Right ventricle myocardium superior (tissue), 1 donor: ENCODE measurements at places on chromosomes 16 and 17.

DNA sequence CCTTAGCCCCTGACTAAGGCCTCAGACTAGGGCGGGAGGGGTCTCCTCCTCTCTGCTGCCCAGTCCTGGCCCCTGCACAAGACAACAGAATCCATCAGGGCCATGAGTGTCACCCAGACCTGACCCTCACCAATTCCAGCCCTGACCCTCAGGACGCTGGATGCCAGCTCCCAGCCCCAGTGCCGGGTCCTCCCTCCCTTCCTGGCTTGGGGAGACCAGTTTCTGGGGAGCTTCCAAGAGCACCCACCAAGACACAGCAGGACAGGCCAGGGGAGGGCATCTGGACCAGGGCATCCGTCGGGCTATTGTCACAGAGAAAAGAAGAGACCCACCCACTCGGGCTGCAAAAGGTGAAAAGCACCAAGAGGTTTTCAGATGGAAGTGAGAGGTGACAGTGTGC lies 12.7 kb downstream of the CES3 start:
- no peak for DNase-seq

DNA sequence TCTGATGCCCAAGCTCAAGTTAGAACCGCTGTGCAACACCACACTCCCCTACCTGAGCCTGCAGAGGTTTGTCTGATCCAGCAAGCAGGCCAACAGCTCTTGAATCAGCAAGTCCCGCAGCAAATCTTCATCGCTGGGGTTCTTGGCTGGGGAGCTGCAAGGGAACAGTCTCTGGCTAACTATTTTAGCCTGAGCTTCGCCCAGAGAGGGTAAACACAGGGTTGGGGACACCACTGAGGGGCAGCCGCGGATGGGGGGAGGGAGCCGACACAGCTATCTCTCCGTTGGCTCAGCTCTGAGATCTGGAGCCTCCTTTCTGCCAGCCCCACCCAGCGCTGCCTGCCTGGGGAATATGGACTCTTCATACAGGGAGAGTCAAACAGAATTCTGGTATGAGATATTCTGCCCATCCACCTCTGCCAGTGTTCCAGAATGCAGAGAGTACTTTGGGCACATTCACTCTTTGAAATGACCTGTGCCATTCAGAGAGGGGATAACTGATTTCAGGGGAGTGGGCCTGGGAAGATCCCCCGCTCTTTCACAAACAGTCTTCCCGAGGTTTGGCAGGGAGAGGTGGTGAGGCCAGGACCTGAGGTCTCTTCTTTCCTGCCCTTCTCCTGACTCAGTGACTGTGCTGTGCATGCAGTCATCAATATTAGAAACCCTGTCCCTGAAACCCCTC lies 7.4 kb downstream of the GIP start:
- no peak for DNase-seq

- no peak for DNase-seq
These were observed 610.0 kb upstream of the CDH11 start for GRCh38 chr16:65731833-65732232.

DNA sequence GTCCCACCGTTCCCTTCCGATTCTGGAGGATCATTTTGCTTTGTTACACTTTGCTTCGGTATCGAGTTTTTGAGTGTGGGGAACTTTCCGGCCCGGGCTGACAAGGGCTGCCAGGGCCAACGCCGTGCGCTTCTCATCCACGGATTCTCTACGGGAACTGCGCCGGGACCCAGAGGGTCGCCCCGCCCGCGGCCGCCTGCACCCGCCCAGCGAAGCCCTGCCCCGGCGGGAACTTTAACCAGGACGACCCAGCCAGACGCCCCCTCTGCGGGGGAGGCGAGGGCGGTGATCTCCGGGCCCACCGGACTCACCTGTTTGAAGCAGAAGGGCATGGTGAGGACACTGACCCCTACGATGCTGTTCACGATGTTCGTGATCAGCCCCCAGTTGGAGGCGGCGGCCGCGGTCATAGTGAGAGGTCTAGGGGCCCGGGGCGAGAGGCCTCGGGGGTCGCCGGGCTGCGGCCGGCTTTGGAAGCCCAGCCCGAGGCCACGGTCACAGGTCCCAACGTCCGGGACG lies 536 bp downstream of the SLC38A10 start:
- peak; percentile 57 for DNase-seq

DNA sequence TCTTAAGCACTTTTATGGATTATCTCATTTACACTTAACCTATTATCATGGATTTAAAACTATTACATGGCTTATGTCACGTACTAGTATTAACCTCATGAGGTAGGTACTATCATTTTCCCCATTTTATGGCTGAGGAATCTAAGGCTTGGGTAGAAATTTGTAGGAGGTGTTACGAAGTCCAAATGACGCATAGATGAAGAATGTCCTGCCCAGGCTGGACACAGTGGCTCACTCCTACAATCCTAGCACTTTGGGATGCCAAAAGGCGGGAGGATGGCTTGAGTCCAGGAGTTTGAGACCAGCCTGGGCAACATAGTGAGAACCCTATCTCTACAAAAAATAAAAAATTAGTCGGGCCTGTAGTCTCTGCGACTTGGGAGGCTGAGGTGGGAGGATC lies 4.8 kb upstream of the C1QL1 start:
- no peak for DNase-seq

GRCh38 chr17:19647697-19648474 lies 665 bp upstream of the ALDH3A2 start:
- peak; percentile 82 for DNase-seq
